ENCODE measurements at places on chromosomes 12 and 14.

GRCh38 chr12:1879633-1880032 lies 38.8 kb downstream of the CACNA2D4 start:
- no peak for DNase-seq

DNA sequence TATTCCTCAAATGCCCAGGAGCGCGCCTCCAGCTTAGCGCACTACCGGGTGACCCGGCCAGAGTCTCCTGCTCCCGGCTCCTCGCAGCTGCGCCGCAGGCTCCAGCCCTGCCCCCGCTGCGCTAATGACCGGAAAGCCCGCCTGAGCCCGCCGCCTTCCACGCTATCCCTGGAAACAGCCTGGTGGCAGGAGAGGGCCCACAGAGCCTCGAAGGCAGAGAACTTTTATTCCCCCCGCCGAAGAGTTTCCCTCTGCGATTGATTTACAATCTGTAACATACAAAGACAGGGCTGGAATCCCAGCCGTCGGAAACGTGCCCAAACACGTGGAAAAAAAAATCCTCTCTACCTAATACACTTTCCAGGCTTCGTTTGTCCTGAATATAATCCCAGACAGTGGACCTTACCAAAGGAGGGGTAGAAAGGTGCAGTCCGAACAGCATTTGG lies 1.5 kb downstream of the COL2A1 start:
- DNase-seq: no peak

- DNase-seq: no peak
Observed at GRCh38 chr12:27577688-27578087, 53.7 kb downstream of the PPFIBP1 start.

DNA sequence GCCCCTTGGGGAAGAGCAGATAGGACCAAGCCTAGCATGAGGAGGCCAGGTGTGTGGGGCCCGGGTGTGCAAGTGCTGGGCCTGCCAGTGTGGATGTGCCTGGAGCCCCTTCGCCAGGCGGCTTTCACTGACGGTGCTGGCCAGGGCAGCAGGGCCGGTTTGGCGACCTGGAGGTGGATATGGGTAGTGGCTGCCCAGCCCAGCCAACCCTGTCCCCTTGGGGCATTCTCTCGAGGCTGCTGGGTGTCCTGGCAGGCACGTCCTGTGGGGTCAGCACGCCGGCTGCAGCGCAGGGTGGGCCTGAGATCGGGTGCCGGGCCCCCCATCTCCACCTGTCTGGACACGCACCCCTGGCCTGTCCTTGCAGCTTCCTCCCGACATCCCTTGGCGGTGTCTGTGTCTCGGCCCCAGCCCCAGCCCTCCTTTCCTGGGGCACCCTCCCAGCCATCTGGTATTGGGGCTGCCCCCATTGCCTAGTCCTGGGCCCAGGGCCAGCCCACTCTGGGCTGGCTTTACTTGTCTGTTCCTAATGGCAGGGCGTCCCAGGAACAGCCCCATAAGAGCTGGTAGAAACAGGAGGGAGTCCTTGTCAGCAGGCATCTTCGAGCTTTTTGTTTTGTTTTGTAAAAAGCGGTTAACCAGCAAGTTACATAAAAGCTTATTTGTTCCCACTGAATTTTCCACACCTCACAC lies 7.2 kb upstream of the CRIP2 start:
- DNase-seq: no peak

DNA sequence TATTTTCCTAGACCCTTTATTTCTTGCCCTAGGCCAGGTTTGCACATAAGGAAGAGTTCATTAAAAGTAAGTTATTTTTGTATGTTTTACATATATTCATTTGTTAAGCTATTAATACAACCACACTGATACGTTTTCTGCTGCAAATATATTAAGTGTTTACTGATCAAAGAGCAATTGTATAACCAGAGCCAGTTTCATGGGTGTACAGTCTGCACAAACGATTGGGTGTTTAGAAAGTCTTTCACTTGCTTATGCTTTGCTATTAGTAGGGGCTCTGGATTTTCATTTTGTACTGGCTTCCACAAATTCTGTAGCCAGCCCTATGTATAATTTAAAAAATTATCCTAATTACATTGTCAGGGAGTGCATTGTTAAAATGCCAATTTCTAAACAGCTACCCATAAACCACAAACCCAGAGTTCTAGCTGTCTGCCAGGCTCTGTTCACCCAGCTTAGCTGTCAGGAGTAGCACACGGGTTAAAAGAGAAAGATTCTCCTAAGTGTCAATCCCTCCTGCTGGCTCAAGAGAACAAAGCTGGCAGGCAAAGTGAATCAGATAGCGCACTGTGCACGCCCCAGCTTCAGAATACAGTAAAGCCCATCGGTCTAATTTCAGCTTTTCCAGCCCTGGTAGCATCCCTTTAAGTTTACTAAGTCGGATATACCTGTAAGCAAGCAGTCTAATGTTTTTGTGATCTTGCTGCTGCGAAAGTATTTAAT lies 151.0 kb upstream of the LMO3 start:
- DNase-seq: no peak

- DNase-seq: no peak
Observed at GRCh38 chr12:65539023-65539422, 260.5 kb downstream of the MSRB3 start.

DNA sequence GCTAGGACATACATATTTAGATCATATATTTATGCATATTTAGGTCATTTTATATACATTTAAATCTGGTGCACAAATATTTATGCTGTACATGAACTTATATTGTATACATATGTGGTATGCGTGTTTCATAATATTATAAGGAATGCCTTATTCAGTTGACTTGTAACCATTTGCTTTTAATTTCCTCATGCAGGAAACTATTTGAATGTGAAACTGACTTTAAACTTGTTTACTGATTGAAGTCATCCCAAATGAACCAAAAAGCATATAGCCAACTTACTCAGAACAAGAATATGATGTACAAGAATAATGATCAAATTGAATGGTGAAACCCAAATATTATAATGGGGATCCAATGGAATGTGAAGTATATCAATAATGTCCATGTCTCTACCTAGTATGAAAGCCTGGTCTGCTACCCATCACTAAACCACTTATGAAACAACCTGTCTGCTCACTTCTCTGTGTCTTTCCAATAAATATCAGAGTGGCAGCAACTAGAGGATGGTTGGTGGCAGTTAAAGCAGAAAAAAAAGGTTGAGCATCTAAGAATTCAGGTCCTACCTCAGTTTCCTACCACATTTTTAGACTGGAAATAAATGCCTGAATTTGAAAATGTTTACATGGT lies 38.3 kb downstream of the RPS6KA5 start:
- no peak for DNase-seq

DNA sequence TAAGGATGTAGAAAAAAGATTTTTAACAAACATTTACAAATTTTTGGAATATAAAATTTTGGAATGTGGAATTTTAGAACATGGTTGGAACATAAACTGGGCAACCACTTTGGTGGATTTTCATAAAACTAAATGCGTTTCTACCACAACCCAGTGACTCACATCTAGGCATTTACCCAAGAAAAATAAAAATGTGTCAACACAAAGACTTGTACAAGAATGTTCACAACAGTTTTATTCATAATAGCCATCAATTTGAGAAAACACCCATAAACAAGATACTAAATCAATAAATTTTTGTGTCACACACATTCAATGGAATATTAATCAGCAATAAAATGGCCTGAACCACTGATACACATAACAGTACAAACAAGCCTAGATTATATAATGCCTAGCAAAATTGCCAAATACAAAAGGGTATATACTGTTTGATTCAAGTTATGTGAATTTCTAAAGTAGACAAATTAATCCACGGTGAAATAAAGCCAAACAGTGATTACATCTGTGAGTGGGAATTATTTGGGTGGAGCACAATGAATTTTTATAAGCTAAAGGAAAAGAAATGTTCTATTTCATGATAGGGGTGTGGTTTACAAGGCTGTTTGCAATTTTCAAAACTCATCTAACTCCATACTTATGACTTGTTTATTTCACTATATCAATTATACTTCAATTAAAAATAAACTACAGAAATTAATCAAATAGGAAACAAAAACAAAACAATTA lies 415.2 kb upstream of the OR4E1 start:
- no peak for DNase-seq

DNA sequence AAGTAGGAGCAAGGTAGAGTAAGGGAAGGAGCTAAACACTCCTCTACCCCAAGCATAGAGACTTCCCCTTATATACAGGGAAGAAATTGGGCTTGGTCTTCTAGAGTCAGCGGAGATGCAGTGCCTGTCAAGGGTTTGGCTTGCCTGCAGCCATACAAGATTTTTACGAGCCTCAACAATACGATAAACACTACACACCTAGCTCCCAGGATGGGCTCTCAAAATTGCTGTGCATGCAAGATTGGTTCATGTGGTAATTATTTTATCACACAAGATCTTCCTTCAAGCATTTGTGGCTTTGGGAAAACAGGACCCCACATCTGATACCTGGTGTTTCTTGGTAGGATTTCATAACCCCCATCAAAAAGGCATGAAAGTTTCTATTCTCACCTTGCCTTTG lies at the start of gene KRT1:
Gene KRT1 (minus strand): TSS at position 45 of the 400 bp plus-strand sequence. CDS start 59 bp downstream, outside the sequence.
- no peak for DNase-seq

- no peak for DNase-seq
Observed at GRCh38 chr12:83198291-83199015, 511.7 kb downstream of the TMTC2 start.

GRCh38 chr12:93127107-93127560 lies 198.0 kb upstream of the EEA1 start:
- DNase-seq: no peak

DNA sequence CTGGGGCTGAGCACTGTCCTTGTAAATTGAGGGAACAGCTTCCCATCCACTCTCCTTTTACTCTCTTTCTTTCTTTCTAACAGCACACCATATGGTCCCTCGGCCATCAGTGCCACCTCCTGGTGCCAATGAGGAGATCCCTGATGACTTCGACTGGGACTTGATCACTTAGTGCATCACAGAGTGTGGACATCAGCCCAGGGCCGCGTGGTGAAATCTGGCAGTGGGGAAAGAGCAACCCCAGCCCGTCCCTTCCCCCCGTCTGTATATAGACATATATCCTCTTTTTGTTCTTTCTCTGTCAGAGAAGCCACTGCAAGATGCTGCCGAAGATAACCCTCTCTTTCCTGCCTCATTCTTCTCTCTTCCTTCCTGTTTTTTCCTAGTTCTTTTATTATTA lies 13.5 kb downstream of the C3AR1 start:
- no peak for DNase-seq

GRCh38 chr14:75279153-75279762 lies 630 bp downstream of the FOS start:
- DNase-seq: no peak

GRCh38 chr14:96098309-96098998 lies 59.3 kb downstream of the C14orf132 start:
- peak; percentile 64 for DNase-seq

GRCh38 chr12:90729736-90730135 lies 225.2 kb downstream of the CCER1 start:
- DNase-seq: peak; percentile 38

DNA sequence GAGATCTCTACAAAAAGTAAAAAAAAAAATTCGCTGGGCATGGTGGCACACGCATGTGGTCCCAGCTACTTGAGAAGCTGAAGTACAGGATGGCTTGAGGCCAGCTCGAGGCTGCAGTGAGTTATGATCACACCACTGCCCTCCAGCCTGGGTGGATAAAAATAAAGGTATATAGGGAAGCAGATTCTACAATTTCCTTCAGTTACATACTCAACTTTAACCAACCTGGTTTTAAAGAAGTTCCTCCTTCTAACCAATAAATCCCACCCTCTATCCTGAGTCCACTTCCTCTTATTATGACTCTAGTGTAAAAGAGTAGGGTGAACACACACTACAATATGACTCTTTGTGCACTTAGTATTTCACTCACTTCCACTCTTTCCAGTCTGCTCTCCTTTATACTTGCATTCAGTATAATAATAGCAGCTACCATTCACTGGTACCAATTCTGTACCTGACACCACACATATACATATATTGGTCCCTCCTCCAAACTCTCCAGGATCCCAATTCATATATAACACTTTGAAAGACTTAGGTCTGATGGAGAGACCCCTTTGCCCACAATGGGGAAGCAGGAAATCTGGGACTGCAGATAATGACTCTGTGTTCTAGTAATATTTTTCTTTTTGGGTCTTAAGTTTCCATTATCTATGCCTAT lies 2.3 kb downstream of the ARF3 start:
- no peak for DNase-seq

- DNase-seq: no peak
Observed at GRCh38 chr12:113019025-113019424, 37.5 kb upstream of the DTX1 start.

- no peak for DNase-seq
Observed at GRCh38 chr12:112430929-112431328, 12.2 kb downstream of the PTPN11 start.

DNA sequence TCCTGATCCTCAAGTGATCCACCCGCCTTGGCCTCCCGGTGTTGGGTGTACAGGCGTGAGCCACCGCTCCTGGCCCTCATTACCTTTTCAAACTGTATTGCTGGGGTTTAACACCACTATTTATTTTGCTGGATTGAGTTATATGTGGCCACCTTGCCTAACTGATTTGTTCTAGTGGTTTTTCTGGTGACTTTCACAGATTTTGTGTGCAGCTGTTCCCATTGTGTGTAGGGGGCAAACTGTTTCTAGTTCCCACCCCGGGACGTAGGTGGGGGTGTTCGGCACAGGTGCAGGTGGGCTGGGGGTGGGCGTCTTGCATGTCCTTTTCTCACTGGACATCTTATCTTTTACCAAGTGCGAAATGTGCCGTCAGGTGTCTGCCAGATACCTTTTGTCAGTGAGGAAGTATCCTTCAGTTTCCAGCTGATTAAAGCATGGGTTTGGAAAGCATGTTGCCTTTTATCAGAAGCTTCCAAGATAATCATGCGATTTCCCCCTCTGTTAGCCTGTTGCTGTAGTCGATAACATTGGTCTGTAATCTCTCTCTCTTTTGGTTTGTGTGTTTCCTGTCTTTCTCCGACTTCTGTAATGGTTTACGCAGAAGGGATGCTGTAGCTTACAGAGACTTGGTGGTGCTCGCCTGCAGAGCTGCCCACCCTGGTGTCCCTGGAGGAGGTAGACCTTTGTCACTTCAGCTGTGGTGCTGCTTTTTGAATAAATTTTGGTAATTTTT lies 33.6 kb downstream of the AACS start:
- no peak for DNase-seq

GRCh38 chr12:105459760-105460330 lies 129.4 kb downstream of the C12orf75 start:
- DNase-seq: no peak

DNA sequence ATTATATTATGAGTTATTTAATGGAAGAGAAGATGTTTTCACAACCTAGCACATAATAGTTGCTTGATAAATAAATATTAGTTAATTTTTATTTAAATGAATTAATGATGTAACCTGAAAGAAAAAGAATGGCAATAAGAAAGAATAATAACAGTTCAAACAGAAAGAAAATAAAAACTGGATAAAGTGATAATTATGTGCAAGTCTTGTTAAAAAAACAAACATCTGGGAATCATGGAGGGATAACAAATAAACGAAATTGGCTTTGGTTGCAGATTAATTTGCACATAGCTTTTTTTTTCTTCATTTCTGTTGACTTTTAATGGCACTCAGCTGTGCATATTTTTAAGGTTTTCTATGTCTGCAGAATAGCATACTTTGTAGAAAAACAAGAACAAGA lies 23.4 kb upstream of the ABCD2 start:
- no peak for DNase-seq

- DNase-seq: no peak
Observed at GRCh38 chr12:83084516-83085234, 398.0 kb downstream of the TMTC2 start.

Measured in HCT116 (cell line).